MM.1S (cell line): ENCODE measurements at places on chromosomes 7 and 10.

DNA sequence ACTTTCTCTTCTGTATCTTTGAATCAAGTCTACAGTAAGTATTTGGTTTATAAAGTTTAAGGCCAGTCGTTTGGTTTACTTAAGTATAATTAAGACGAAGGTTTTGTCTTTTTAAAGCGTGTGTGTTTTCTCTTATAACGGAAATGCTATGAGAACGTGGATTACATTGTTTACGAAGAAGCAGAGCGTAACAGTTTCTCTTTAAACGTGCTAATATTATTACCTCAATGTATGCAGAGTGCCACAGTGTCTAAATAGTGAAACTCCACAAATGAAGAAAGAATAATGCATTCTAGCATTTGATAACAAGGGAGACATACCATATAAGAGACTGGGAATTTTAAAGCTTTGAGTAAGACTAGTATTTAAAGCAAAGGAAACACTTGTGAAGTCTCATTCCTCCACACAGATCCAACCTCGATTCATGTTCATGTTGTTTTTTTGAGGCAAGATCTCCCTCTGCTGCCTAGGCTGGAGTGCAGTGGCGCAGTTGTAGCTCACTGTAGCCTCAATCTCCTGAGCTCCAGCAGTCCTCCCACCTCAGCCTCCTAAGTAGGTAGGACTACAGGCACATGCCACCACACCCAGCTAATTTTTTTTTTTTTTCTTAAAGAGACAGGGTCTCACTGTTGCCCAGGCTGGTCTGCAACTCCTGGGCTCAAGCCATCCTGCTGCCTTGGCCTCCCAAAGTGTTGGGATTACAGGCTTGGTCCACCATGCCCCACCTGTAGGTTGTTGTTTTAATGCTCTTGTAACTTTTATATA, 75.1 kb downstream of the ANKRD61 start:
- peak; percentile 50 for DNase-seq

DNA sequence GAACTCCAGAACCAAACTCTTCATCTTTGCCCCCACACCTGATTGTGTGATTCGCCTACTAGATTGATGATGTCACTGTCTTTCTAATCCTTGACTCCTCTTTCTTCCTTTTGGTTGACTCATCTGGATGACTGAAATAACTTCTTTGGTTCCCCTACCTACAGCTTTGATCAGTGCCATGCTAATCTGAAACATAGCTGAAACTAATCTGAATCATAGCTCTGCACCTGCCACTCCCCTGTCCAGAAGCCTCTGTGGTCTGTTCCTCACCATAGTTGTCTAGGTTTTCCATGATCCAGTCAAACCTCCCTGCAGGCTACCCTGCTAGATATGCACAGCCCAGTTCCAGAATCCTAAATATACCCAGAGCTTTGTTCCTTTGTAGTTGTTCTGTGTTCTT, 51.9 kb downstream of the ZNF365 start:
- no peak for DNase-seq

GRCh38 chr10:91316486-91316885, 93.7 kb upstream of the HECTD2 start:
- DNase-seq: no peak

DNA sequence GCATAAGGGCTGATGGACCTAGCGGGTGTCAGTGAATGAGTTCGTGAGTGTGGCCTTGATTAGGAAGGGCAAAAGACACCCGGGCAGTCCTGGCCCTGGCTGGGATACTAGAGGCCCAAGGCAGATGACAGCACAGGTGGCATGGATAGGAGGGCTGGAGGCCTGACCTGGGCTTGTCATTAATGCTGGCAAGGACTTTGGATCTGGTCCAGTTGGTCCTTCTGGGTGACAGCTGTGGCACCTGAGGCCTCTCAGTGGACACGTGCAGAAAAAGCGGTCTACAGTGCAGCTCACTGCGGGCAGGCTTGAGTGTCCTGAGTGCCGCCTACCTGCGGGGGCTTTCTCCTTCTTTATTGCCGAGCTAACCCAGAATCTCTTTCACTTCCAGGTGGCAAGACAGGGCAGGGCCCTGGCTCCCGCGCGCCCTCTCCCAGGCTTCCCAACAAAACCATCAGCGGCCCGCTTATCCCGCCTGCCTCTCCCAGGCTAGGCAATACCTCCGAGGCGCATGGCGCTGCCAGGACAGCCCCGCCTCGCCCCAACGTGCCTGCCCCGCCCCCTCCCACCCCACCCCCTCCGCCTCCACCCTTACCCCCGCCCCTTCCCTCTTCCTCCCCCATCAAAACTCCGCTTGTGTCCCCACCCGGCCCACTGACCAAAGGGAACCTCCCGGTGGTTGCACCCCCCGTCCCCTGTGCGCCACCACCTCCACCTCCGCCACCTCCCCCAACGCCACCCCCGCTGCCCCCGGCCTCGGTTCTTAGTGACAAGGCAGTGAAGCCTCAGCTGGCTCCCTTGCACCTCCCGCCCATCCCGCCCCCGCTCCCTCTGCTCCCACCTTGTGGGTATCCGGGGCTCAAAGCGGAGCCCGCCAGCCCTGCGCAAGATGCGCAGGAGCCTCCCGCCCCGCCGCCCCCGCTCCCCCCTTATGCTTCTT, 77.4 kb downstream of the WIPF3 start:
- DNase-seq: no peak

DNA sequence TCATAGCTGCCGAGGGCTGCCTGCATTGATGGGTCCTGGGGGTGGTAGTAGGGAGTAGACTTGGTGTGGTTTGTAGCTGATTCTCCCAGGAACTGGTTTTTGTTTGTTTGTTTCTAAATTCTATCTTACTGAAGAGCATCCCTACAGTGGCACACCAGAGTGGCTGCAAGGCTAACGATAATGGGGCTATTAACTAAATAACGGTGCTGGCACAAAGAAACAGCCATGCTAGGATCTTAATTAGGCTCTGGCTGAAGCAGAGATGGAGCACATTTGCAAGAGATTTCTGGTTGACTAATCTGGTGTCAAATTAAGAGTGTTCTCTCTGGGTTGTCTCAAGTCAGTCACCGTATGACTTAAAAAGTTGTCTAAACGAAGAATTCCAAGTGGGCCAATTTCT, 590.0 kb downstream of the NRG3 start:
- no peak for DNase-seq

- peak; percentile 45 for DNase-seq
Measured at GRCh38 chr10:117374506-117375359, 507 bp downstream of the PDZD8 start.

DNA sequence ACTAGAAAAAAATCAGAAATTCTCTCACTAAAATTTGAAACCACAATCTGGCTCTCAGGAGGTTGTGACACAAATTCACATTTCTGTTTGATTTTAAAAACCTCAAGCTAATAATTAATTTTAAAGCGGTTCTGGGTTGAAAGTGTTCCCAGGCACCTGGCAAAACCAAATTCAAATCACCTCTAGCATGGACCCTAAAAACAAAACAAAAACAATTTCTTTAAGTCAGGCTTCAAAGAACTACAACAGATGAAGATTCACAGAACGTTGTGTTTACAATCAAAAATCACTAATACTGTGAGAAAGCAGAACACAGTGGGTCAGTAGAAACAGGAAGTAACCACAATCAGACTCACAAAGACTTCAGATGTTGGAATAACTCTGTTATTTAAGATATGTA, 7.2 kb upstream of the RELN start:
- no peak for DNase-seq

DNA sequence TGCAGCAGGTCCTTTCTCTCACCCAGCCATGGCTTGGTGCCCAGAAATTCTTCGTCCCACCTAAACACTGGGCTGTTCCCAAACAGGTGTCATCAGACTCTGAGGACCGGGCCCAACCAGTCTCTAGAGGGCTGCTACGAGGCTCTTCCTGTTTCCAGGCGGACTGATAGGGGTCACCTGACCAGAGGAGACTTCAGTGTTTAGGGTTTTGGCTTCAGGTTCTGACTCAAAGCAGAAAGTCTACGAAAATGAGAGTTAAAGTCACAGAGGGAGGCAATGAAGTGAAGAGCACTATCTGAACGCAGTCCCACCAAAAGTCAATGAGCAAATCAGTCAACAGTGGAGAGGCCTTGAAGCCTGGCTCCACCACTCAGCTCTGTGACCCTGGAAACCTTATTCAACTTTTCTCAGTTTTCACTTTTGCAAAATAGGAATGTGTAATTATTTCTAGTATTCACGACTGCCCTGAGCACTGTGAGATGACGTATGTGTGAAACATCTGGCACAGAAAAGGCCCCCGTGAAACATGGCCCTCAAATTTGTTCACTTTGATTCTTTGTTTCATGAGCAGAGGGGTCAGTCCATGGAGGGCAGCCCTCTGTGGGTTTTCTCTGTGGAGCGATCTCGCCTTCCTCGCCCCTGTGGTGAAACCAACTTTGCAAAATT, 189.9 kb upstream of the PDE1C start:
- no peak for DNase-seq

DNA sequence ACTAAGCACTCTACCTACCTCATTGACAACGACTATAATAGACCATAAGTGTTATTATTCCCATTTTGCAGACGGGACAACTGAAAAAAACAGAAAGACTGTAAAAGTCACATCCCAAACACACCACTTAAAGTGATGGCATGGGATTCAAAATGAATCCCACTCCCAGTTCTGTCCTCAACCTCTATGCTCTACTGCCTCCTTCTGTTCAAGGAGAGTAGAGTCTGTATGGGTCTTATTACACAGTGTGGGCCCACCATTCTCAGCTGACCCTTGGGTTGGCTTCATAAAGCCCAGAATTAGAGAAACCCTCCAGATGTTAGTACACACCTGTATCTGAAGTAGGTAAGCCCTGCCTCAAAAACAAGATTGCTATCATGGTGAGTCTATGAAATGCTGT, 102.2 kb downstream of the GRM8 start:
- DNase-seq: no peak

GRCh38 chr7:107718456-107719193, 25.3 kb upstream of the CBLL1 start:
- no peak for DNase-seq

GRCh38 chr7:83677180-83677866, 28.4 kb upstream of the SEMA3E start:
- DNase-seq: no peak

DNA sequence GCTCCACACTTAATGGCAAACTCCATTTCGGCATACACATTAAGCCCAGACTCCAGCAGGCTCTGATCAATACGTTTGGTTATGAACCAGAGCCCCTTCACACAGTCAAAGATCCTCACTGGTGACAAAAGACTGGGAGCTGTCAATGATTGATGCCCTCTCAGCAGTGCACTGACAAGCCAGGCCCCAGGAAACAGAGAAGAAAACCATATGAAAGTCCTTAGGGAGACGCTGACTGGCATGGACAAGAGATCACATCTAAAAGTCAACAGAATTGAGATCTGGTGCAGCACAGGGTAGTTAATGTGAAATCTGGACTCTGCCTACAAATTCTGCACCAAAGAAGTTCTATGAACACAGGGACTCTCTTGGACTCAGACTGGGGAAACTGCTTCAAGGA, 600.9 kb upstream of the NRP1 start:
- DNase-seq: no peak

GRCh38 chr7:104225451-104225850, 17.6 kb upstream of the ORC5 start:
- no peak for DNase-seq

DNA sequence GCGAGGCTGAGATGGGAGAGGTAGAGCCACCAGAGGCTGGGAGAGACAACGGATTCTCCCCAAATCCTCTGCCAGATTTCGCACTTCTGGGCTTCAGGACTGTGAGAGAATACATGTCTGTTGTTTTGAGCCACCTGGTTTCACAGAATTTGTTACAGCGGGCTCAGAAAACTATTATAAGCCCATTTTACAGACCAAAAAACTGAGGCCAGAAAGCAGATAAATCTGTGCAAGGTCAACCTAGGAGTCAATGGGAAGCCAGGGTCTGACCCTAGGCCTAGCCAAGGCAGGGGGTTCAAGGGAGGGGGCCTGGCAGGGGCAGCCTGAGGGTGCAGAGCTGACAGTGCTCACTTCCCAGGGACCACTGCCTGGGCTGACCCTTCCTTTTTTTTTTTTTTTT, 8.7 kb downstream of the MYL10 start:
- DNase-seq: no peak

- DNase-seq: peak; percentile 4
Measured at GRCh38 chr7:102473271-102473991, 5.3 kb downstream of the POLR2J start.

DNA sequence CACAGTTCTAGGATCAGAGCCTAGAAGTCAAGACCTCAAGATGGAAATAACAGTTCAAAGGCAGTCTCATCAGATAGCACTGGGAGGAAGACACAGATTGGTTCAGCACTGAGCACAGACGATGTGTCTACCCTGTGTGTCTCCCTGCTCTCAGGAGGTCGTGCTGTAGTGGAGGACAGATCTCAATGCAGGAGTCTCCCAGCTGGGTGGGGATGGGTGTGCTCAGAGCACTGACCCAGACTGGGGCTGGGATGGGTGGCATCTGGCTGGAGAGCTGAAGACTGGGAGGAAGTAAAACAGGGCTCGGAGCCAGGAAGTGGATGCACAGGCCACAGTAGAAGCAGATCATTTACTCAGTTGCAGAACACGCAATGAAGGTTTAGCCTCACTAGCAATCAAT, 69.5 kb upstream of the GDF10 start:
- DNase-seq: no peak

DNA sequence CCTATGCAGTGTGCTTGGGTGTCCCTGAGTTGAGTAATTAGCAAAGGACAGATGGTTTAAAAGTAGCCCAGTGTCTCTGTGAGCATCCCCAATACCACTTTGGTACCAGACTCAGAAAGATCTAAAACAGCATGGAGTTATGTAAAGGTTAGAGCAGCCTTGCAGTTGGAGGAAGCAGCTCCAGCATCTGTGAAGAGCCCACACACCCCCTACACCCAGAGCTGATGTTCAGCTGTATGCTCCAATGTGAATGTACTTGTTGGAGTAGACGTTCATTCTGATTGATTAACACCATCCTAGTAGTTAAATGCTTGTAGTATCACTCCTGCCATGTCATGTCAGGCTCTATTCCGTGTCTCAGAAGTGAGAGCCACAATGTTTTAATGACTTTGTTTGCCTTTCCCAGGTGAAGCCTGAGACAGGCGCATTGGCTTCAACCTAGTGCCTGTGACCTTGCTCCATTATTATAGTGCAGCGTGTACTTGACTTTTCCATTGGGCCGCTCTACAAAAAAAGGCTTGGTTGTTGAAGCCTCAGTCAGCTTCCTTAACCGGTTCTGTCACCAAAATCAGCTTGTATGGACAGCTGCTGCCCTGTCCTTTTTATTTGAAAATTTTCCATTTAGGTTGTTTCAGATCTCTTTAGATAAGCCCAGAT, 154.2 kb downstream of the LCOR start:
- no peak for DNase-seq

DNA sequence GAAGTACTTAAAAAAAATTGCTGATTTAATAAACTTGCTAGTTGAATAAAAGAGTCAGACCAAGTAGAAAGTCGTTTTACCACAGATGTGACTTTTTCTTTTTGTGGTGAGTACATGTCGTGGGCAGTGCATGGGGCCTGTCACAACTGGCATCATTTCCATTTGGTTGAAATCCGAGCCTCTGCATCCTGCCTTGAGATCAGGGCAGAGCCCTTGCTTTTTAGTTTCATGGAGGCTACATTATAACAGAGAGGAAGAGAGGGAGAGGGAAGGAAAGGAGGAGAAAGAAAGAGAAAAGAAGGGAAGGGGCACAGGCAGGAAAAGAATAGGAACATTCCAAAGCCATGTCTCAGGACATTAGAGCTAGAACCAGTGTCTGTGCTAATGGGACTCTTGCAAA, 20.4 kb upstream of the INSYN2A start:
- no peak for DNase-seq
